ENCODE measurements at places on chromosomes 11 and 22.

GRCh38 chr11:67032830-67033551 is 10.1 kb downstream of the SYT12 start:
- peak; percentile 60 for DNase-seq

DNA sequence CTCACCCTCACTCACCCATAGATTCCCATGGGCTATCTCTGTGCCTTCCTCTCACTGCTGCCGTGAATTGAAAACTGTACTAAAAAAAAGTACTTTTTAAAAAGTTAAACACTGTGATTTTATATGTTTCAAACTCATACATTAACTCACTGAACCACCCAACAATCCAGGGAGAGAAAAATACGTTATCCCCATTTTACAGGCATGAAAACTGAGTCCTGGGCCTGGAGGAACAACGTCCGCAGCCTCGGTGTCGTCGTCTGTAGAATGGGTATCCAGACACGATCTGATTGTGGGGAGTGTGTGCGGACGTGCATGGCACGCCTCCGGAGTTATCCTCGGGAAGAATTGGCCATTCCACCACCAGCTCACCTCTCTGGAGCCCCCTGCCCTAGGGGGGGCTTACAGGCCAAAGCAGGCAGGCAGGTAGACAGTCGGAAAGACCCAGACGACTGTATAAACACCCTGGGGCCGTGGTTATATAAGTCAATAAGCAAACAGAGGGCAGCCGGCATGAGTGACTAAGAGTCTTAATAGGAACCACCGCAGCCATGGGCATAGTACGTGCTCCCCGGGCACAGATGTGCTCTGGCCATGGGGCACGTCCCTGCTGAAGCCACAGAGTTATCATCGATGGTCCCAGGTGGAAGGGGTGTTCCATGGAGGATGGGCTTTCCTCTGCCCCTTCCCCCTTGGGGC is 7.1 kb upstream of the PDGFB start:
- no peak for DNase-seq

DNA sequence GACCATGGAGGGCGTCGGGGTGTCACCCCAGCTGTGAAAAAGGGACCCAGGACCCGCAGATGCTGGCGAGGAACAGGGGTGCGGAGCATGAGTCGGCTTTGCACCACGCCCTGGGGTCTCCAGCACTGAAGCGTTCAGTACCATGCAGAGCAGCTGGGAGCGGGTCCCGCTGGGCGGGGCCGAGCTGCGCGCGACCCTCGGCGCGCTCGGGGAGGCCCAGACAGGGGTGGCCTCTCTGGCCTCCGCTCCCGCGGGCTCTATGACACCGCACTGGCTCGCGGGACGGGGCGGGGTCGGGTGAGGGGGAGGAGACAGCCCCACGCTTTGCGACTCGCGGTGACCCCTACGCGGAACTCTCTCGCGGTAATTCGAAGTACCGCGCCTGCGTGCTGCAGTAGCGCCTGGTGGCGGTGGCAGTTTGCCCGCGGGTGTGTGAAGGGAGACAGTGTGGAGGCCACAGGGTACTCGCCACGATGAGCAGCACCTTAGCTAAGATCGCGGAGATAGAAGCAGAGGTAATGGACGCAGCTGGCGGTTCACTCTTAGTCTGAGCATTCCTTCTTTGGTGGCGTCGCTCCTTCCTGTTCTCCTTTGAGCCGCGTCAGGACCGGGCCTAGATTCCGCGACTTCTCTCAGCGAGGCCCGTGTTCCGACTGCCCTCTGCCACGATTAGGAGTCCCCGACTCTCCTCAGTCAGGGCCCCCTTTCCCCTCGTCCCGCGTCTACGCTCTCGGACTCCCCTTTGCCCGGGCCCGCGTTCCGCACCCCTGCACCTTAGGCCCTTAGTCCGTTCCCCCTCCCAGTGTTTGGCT is at the start of gene DRG1:
Gene DRG1, plus strand, starts transcription at position 394 of the 812 bp plus-strand sequence. Its CDS starts 80 bp downstream, at position 474.
- peak; percentile 67 for DNase-seq

DNA sequence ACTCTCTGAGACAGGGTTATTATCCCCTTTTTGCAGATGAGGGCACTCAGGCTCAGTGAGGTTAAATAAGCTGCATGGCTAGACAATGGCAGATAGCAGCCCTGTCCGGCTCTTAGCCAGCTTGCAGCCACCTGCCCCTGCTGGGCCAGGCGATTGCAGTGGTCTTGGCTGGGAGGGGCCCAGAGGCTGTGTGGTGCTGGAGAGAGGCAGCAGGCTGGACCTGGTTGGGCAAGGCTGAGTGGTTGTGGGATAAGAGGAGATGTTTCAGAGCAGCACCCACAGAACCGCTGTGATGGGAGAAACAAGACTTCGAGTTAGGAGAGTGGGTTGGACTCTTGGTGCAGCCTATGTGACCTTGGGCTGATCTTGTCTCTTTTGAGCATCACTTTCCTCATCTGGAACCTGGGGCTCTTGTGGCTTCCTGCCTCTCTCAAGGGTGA is 25.5 kb downstream of the PTPRJ start:
- DNase-seq: no peak

DNA sequence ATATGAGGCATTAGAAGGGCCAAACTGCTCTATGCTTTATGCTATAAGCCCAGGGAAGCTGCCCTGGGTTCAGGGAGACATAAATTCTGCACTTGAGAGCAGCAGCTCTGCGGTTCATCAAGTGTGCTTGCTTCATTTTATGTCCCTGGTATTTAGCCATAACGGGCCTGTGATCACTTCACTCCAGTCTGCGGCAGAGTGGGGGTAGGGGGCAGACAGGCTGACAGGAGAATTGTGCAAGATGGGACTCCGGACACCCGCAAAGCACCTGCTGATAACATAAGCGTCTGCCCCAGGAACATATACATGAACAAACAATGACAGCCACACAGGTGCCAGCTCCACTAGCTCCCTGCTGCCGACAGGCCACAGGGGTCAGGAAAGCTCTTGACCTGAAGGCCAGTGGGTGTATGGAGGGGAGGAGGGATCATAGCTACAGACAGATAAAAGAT is 56.1 kb downstream of the SMCO4 start:
- DNase-seq: no peak

DNA sequence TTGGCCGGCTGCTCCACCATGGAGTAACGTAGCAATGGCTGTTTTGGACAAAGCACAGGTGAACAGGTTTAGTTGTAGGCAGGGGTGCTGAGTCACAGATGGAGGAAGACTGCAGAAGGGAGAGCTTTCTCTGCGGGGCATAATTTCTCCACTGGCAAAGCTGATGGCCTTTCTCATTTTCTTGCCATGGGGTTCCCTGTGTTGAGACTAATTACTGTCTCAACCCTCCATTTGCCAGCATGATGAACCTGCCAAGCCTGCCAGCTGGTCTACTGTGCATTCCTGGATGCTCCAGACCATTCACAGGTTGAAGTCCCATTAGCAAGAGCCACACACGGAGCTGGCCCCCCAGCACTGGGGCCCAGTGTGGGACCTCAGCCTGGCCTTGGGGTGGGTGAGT is 202.4 kb downstream of the BARX2 start:
- DNase-seq: no peak

Data from GM04503 (cell line).